A549 treated with CpdA at 1 μM for 4 hours (cell line): ENCODE measurements at places on chromosomes 1 and 21. TPM values are rescaled to one million over a fixed set of nuclear protein-coding genes. Genes with fewer than 3 reads are reported as not detected.

Gene FMN2
- 5.0 to 6.4 TPM (median 6.3 TPM) in 5 replicates for total RNA-seq

Gene EPHA2
- 104 to 139 TPM (median 130 TPM) in 5 replicates for total RNA-seq

Gene IBA57
- total RNA-seq: 2.6 to 7.4 TPM (median 5.8 TPM) in 5 replicates

Gene LRRC38
- not detected in 5 replicates for total RNA-seq

Gene ATP1A4
- not detected in 5 replicates for total RNA-seq

Gene MEX3A
- 2.1 to 3.1 TPM (median 2.3 TPM) in 5 replicates for total RNA-seq

Gene DNAI4
- 0.31 to 1.5 TPM (median 0.47 TPM) in 5 replicates for total RNA-seq

Gene OR6N1
- not detected in 5 replicates for total RNA-seq

Gene CAPN8
- total RNA-seq: 0.39 to 0.69 TPM (median 0.54 TPM) in 5 replicates

Gene CYP4Z1
- total RNA-seq: not detected in 5 replicates

Gene TRABD2B
- total RNA-seq: 0.20 to 0.34 TPM (median 0.27 TPM) in 5 replicates

Gene GPR157
- total RNA-seq: 4.1 to 6.6 TPM (median 5.4 TPM) in 5 replicates

Gene PPP1R15B
- total RNA-seq: 24.0 to 31.2 TPM (median 25.8 TPM) in 5 replicates

Gene KRTAP10-5
- total RNA-seq: not detected in 5 replicates

Gene GCSAML
- not detected in 5 replicates for total RNA-seq

Gene LIN28A
- not detected in 5 replicates for total RNA-seq

Gene C1orf53
- 4.6 to 8.1 TPM (median 7.0 TPM) in 5 replicates for total RNA-seq

Gene OR10J1
- not detected in 5 replicates for total RNA-seq

Gene RCC2
- 65.1 to 72.6 TPM (median 68.4 TPM) in 5 replicates for total RNA-seq

Gene CNTN2
- total RNA-seq: 0.03 to 0.28 TPM (median 0.05 TPM) in 3 of 5 replicates, not detected in the others

Gene RGS5
- 0.39 to 1.5 TPM (median 0.79 TPM) in 5 replicates for total RNA-seq

Gene CYP4A11
- total RNA-seq: not detected in 5 replicates

Gene AVPR1B
- total RNA-seq: not detected in 5 replicates

Gene ALX3
- total RNA-seq: not detected in 5 replicates

Gene TMEM240
- 0.18 to 0.92 TPM (median 0.66 TPM) in 5 replicates for total RNA-seq

Gene FOXO6
- total RNA-seq: 0.29 to 0.82 TPM (median 0.64 TPM) in 5 replicates

Gene THAP3
- total RNA-seq: 17.2 to 19.9 TPM (median 18.1 TPM) in 5 replicates

Gene NPR1
- 0.80 to 1.2 TPM (median 0.95 TPM) in 5 replicates for total RNA-seq

Gene MIXL1
- total RNA-seq: 0.06 to 0.24 TPM in 2 of 5 replicates, not detected in the others

Gene SYDE2
- total RNA-seq: 0.72 to 1.0 TPM (median 0.77 TPM) in 5 replicates

Gene RAP1GAP
- 8.7 to 14.4 TPM (median 12.2 TPM) in 5 replicates for total RNA-seq

Gene TMEM35B
- total RNA-seq: 14.5 to 19.9 TPM (median 16.7 TPM) in 5 replicates

Gene NUP133
- 18.8 to 26.8 TPM (median 23.2 TPM) in 5 replicates for total RNA-seq

Gene MYOC
- total RNA-seq: not detected in 5 replicates
